GM18507 (cell line): ENCODE measurements at places on chromosomes 4 and X.

- no peak for DNase-seq
Observed at GRCh38 chrX:151970027-151970426, 4.4 kb downstream of the GABRE start.

GRCh38 chrX:37075892-37076595 lies 67.9 kb downstream of the FAM47C start:
- DNase-seq = no peak

DNA sequence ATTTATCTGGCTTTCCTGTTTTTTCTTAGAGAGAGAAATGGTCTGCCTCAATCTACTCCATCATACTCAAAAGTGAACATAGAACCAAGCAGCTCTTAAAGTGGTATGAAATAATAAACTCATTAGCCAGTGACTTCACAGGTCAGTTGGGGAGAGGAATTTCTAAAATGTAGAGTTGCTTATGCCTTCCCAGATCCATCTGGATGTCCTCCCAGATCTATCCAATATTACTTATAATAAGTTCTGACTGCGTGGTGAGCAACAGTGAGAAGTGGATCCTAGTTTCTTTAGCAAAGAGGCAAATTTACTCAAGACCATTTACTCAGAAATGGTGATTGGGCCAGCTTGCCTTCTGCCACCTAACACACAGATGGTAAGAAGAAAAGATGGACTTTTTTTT lies 748.0 kb downstream of the PCDH18 start:
- DNase-seq = no peak

DNA sequence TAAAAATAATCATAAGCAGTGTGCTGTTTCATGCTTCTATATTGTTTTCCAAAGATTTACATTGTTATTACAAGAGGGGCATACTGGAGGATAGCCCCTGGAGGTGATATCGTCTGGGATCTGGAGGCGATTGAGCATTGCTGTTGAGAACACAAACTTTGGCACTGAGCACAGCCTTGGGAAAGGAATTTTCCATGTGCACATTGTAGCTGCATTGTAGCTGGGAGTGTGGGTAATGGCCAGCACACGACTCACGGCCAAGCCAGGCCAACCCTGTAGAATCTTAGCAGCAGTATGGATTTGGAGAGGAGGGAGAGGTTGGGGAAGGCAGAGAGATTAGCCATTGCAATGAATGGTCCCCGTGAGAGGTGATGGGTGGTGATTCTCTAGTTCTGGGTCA lies 121.9 kb downstream of the SMIM20 start:
- DNase-seq = no peak

DNA sequence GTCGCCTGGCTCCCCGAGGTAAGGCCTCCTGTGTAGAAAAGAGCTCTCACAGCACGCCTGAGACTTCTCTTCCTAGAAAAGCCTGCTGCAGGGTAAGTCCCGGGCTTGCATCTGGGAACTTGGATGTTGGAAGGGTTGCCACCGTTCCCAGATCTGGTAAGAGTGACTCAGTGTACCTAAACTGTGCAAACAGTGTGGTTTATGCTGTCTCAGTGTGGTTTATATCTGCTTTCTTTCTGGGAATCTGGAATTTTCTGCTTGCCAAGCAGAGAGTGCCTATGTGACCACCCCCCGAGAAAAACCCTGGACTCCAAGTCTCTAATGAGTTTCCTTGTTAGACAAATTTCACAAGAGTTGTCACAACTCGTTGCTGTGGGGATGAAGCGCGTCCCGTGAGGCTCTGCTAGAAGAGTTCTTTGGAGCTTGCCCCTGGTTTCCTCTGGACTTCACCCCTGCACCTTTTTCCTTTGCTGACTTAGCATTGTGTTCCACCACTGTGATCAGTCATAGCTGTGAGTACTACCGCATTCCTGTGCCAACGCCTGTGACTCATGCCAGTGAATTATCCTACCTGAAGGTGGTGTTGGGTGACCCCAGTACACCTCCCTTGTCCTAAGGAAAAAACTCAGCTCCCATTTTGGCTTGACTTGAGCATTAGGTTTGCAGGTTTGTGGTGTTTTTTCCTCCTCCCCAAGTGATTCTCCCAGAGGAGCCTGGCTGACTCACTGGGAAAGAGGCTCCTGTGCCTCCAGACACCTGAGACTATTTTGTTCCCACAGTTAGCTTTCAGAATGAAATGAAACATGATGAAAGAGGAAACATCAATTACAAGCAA lies 14.5 kb downstream of the SLC2A9 start:
- DNase-seq = no peak

DNA sequence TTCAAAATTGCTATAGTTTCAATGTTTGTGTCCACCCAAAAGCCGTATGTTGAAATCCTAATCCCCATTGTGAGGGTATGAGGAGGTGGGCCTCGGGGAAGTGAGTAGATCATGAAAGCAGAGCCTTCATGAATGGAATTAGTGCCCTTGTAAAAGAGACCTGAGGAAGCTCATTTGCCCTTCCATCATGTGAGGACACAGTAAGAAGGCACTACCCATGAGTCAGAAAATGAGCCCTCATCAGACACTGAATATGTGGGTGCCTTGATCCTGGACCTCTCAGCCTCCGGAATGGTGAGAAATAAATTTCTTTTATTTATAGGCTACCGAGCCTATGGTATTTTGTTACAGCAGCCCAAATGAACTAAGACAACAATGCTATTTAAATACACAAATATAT lies 57.7 kb upstream of the EFHC2 start:
- DNase-seq = no peak

DNA sequence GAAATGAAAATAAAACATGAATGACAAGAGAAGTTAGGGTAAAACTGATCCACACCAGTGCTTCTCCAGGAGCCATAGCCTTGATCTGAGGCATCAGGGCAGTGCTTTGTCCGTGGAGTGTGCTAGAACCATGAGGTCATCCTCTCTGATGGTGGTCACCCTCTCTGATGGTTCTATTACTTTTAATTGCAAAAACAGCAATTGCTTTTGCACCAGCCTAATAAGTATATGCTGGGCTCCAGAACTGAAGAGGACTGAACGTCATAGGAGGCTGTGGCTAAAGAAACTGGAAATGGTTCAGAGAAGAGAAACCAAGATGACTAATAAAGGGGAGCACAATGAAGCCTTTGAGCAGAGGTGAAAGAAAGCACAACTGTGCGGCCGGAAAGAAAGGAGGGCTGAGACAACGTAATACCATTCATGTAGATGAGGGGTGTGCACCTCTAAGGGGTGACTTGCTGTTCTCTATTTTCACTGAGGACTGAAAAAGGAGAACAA lies 17.0 kb upstream of the TMEM154 start:
- DNase-seq = peak; percentile 69

DNA sequence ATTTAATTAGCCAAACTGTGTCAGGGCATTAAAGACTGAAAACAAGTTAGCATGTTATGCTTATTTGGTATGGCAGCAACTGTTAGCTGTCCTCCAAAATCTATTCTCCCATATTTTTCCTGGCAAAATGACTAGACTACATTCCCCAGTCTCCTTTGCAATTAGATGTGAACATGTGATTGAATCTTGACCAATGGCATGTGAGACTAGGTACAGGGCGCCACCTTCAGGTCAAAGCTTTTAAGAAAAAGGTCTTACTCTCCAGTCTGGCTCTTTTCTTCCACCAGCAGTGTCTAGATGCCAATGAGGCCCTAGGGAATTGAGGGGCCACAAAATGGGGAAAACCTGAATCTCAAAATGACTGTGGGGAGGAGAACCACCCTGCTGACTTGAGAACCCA lies 408.2 kb downstream of the SMARCA1 start:
- DNase-seq = no peak

DNA sequence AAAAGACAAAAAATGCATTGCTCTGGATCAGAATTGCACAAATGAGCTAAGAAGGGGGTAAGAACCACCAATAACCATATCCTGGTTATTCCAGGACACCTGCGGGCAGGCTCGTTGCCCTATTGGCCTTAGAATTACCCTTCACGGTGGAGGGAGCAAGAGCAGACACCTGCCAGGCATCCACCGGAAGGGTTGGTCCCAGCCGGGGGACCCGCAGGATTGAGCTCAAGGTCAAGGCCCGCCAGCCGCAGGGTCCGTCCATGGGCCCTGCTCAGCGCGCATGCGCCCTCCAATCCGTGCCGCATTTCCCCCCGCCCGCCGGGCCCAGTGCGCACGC lies 575 bp downstream of the SLC25A6 start:
- DNase-seq = peak; percentile 91

DNA sequence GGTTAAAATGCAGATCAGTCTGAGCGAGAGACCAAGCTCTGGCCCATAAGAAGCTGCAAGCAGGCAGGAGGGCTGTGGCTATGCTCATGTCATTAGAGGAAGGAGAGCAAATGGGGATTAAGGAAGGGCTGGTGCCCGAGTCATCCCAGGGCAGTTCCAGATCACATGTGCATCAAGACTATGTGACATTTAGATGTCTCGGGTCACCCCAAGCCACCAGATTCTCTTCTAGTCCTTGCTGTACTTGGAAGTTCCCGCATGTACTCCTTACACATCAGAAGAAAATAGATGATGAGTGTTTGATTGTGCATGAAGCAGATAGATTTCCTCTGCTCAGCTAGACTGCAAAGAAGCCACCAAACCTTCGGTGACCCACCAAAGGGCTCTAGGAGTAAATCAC lies 42.1 kb upstream of the KLHL34 start:
- DNase-seq = no peak

GRCh38 chr4:155795991-155796390 lies 37.2 kb downstream of the GUCY1B1 start:
- DNase-seq = no peak

DNA sequence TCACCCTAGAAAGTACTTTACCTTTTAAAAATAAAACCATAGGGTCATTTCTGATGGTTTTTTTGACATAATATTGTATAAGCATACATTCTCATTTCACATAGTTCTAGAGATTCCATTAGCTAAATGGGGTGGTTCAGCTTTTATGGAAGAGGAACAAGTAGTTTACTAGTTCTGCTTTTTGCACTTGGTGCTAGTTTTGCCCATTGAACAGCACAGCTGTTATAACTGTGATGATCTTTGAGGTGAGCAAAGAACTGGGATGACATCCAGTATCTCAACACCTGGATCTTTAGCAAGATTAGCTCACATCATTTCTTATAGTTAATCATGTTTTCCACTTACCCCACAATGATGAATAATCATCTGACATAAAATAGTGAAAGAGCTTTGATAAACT lies 40.9 kb downstream of the MOB1B start:
- no peak for DNase-seq

- no peak for DNase-seq
Observed at GRCh38 chr4:93351846-93352245, 476.7 kb upstream of the ATOH1 start.

GRCh38 chrX:29422034-29422433 lies 793.3 kb upstream of the MAGEB2 start:
- DNase-seq = no peak

DNA sequence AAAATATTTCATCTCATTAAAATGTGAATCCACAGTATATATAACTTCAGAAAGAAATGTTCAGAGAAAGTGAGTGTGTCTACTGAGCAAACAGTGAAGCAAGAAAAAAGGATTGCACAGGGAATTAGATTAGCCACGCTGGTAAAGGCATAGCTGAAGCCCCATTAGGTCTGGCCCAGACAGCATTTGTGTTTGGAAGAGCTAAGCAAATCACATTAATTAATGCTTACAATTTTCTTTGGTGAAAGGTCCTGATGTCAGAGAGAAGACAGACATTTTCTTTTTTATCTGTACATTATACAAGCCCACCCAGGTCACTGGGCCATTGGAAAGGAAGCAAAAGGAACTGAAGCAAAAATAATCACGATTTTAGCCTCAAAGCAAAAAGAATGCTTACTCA lies 354.6 kb downstream of the GRID2 start:
- DNase-seq = no peak

DNA sequence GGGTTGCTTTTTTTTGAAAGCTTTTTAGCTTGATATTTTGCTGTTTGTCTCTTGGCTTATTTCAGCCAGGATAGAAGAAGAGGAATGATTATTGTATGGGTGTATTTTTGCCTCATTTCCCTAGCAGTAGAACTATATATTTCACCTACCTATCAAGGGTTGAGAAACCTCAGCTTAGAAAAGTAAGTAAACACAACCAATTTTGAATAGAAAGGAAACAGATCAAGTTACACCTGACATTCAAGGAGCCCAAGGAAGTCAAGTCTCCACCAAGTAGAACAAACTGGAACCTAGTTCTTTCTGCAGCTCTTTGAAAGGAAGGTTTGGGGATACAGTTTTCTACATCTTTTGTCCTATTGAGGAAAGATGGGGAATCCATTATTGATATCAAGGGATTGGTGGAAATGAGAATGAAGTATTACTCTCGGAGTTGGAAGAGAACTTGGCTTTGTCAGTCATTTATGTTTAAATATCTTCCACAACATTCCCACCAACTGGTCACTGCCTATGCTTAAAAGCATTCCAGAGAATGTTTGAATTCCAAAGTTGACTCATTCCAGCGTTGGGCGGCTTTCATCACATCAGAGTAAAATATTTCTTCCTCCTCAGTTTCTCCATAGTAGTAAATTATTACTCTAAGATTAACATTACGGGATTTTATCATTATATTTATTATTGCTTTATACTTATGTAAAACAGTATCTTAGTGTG lies 207.8 kb upstream of the CNKSR2 start:
- DNase-seq = no peak

DNA sequence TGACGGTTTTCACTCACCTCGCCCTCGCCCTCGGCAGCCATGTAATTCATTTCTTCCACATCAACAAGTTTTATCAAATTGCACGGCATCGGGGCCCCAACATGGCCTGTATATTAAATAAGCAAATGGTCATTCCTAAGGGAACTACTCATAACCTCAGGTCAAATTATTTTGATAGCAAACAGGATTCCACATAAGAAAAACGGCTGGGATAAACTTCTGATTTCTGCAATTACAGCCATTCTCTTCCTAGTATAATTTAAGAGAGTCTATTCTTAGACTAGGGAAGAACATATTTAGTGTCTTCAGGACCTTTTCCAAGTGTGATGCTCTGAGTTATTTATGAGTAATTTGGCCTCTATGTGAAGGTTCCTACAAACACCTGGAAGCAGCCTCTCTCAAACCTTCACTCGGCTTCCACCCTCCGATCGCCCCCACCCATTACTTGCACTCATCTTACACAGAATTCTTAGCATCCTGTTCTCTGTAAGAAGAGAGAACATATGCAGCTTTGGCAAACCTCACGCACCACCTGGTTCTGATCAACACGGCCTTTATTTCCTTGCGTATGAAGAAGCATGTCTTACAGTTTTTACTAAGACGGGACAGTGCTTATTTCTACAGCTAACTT lies 29.4 kb upstream of the CENPU start:
- DNase-seq = no peak

GRCh38 chr4:83552083-83552482 lies 16.2 kb downstream of the GPAT3 start:
- no peak for DNase-seq

GRCh38 chr4:152643153-152644035 lies 36.4 kb downstream of the TMEM154 start:
- peak; percentile 60 for DNase-seq

GRCh38 chr4:171947400-171947799 lies 134.2 kb downstream of the GALNTL6 start:
- DNase-seq = no peak

- DNase-seq = no peak
Observed at GRCh38 chrX:69238114-69238886, 73.0 kb upstream of the PJA1 start.

DNA sequence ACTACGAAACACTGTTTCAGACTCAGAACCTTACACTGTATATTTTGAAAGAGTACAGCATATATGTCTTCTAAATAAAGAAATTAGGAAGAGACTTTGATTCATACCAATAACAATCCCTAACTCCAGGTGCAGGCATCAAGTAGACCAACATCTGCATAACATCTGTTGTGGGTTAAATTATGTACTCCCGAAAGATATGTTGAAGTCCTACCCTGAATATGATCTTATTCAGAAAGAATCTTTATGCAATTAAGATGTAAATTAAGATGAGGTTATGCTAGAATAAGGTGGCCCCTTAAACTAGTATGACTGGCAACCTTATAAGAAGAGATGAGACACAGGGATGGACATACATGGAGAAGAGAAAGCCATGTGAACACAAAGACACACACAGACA lies 117.9 kb downstream of the INPP4B start:
- no peak for DNase-seq
